ENCODE measurements at places on chromosomes 13 and 19.

- no peak for DNase-seq
These were observed 2.0 kb downstream of the CDC34 start for GRCh38 chr19:533364-534058.

DNA sequence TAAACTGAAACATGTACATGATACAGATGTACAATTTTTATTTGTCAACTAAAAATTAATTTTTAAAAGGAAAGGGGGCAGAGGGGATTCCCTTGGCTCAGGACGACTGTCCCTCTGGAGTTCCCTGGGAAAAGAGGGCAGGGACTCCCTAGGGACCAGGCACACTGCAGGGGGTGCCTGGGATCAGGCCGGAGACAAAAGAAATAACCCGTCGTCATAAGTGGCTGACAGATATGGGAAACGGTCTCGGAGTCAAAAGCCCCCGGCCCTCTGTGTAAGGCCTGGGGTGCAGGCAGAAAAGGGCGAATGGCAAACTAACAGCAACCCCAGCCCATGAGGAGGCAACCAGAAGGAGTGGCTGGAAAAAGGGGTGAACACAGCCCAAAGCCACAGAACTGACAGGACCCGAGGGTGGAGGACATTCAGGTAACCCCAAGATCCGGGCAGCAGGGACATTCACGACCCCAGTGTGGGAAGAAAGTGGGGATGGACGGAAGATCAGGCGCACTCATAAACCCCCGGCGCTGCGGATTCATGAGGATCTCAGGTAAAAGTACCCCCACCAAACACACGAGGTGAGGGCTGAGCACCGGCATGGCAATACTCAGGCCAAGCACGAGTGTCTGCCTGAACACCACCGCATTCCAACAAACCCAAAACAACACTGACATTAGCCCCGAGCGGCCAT, 6.7 kb downstream of the MLLT1 start:
- no peak for DNase-seq

DNA sequence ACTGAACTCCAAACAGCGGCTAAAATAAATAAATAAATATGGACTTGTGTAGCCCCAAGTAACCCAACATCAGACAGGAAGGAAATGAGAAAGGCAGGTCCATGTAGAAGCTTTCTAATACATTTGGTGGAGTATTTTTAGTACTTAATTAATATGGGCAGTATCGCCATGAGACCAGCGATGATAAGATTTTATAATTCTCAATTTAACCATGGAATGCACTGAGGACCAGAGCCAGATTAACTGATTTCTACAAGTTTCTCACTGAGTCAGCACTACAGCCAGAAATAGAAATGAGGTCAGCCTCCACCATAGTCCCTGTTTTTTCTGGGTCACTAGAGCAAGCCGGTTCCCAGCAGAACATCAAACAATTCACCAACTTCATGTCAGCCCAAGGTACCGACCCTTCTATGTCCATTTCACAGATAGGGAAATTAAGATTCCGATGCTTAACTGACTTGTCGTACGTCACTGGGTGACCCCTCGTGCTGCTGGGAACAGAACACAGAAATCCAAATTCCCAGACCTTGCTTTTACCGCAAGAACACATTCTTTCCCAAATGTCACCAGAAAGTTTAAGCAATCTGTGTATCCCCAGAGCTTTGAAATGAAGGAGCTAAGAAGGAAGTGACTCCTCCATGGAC, 90.4 kb downstream of the COL4A1 start:
- DNase-seq: no peak

- no peak for DNase-seq
These were observed 1230.7 kb downstream of the PCDH9 start for GRCh38 chr13:65999411-65999810.

GRCh38 chr13:71240911-71241310, 626.1 kb downstream of the DACH1 start:
- no peak for DNase-seq

DNA sequence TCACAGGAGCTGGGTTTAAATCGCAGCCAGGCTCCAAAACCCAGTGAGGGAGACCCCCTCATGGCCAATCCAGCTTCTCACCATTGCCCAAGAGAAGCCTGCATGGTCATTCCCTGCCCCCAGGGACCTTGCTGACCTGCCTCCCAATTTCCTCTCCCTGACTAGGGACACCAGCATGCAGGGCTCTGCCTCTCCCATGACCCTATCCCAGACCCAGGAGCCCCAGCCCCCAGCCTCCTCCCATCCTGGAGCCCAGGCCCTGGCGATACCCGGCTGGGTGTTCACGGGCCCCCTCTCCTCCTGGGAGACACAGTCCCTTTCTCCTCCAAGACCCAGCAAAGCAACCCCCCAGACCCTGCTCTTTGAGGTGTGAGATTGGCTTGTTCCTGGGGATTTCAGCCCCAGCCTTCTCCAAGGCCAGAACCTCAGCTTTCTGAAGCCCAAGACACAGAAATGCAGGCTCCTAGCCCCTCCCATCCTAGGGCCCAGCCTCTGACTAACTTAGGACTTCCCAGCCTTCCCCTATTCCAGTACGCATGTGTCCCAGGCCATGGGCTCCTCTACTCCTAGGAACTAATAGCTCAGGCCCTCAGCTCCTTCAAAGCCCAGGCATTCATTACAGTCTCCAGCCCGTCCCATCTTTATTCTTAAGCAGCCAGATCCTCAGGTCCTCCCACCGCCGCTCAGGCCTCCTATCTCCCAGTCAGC, 1.1 kb downstream of the GYS1 start:
- DNase-seq: no peak

- DNase-seq: no peak
These were observed 6.1 kb upstream of the ECH1 start for GRCh38 chr19:38837656-38838121.

DNA sequence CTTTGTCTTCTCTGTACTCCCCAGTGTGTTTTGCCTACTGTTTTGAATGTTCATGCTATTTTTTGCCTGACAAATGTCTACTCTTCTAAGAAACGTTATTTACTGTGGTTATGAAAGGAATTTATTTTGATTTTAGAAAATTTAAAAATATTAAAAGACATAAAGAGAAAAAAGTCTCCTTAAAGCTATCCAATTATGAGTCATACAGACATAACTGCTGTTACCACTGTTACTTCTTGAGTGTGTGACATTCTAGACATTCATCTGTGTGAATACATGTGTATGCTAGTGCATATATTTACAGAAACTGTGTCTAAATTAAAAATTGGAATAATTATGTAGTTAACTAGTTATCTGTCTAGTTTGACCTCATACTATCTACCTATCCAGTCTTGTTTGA, 187.6 kb upstream of the SGCG start:
- no peak for DNase-seq

DNA sequence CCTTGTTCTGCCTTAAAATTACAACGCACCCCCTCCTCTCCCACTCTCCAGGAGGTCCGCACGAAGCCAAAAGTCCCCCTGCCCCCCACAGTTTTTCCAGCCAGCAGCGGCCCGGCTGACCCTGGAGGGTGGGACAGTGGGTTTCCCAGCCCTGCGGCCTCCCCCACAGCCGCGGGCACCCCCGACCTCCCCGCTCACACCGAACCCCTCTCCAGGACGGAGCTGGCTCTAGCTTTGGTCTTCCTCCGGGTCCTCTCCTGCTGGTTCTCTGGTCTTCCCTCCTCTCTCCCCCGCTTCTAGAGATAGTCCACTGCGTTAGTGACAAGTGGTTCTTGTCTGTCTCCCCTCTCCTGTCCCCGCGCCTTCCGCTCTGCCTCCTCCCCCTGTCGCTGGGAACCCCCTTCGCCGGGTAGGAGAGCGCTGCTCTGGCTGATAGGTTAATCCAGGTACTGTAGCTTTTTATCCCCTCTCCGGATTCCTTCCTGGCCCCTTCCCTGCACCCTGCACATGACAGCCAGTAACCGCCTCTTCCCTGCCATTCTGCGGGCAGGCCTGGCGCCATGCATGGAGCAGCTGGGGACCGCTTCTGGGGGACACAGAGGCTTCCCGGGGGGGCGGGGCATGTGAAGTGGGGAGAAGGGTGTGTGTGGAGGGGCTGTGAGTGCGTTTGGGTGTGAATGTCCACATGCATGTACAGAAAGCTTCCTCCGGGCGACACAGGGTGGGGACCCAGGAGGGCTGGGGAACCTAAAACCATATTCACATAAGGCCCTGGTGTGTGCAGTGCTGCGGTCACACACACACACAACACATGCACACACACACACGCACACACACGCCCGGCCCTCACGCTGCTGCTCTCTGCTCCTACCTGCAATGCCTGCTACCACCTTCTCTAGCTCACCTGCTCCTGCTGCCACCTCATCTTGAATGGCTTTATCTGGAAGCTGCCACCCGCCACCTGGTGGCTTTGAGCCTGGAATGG, 17.2 kb downstream of the PRR36 start:
- DNase-seq: no peak

DNA sequence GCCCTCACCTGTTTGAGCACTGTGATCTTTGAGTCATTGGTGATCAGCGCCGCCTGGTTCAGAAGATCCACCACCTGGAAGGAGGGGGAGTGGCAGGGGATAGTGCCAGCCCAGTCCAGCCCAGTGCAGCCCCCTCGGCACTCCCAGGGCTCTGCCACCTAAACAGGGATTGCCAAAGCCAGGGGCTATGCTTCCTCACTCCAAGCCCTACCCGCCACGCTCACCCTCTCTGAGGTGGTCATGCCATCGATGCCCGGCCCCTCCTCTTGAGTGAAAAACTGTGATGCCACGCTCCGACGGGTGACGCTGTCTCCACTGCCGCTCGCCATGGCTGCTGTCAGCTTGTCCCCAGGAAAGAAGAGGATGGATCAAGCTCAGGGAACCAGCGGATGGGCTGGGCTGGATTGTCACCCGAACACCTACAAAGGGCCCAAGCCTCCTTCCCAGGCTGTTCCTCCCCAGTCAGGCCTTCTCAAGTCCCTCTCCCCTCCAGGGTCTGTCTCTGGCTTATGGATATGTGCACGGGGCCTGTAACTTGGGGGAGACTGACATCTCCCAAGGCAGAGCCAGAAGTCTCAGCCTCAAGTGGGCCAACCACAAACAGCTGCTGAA, 8.7 kb downstream of the SYMPK start:
- DNase-seq: no peak

- DNase-seq: no peak
These were observed 343.0 kb downstream of the PCDH9 start for GRCh38 chr13:66887088-66887487.

DNA sequence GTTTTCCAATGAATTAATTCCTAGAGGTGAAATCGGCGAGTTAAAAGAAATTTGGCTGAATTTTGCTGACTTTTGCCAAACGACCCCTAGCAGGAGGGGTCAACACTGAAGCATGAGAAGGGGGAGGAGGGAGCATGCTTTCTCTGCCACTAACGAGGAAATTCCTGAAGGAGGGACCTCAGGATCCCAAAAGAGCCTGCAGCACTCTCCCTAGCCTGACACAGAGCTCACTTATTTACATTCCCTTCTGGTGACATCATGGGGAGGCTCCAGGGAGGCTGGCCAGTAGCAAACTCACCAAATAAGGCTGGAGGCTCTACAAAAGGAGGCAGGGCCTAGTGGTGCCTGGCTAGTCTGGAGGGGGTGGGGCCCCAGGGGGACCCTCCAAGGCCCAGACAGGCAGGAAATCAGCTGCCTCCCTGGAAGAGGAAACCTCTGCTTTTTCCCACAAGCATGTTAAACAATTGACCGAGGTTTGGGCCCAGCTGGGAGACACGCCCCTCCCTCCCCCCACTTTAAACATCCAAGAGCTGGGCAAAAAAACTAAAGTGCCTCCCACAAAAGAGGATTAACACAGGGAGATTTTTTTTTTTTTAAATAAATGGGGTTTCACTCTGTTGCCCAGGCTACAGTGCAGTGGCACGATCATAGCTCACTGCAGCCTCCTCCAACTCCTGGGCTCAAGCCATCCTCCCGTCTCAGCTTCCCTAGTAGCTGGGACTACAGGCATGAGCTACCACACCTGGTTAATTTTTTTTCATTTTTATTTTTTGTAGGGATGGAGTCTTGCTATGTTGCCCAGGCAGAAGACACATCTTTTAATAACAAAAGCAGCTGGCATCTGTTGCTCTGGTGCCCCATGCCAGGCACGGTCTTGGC, 2.1 kb downstream of the DAPK3 start:
- DNase-seq: no peak

DNA sequence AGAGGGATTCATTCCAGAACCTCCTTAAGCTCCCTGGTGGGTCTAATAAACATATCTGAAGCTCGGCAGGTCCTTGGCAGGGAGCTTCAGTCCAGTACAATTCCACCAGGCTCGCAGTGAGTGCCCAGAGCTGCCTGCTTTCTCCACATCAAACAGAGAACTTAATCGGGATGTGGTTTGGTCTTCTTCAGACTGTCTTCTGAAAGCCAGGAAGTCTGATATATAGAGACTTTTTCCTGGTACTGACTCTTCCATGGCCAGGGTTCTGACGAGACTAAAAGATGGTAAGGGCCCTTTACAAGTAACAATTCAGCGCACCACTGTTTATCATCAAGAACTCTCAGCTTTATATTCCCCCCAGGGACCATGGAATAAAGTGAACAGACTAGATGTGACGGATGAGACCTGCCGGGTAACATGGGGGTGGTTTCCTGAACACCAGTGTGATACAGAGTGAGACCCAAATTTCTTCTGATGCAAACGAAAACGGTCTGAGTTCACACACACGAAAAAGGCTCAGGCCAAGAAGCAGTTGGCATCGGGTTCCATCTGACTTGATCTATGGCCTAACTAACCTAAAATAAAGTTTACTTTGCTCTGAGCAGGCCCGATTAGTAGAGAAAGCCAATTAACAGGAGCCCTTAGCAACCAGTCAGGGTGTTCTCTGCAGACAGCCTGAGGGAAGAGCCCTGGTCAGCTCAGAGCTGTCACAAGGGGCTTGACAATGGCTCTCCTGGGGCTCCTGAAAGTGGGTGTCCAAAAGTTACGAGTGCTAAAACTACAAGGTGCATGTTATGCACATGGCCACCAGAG, 29.0 kb downstream of the RANBP3 start:
- no peak for DNase-seq

DNA sequence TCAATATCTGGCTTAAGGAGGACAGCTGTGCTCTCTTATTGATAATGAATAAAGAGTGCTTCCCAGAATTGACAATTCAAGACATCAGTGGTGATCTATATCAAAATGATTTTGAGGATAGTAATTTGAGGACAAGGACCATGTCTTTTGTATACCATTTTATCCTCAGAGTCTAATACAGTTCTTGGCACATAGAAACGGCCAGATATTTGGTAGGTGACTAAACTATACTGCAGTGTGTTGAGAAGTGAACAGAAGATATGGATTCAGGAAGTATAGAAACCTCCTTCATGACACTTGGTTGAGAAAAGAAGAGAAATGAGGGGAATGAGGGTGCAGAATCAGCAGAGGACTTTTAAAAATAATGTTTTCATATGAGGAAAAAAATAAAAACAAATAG, 16.1 kb upstream of the LMO7 start:
- no peak for DNase-seq

- no peak for DNase-seq
These were observed 26.7 kb downstream of the FLT1 start for GRCh38 chr13:28468023-28468915.
